ENCODE measurements at places on chromosomes 6 and 20.

DNA sequence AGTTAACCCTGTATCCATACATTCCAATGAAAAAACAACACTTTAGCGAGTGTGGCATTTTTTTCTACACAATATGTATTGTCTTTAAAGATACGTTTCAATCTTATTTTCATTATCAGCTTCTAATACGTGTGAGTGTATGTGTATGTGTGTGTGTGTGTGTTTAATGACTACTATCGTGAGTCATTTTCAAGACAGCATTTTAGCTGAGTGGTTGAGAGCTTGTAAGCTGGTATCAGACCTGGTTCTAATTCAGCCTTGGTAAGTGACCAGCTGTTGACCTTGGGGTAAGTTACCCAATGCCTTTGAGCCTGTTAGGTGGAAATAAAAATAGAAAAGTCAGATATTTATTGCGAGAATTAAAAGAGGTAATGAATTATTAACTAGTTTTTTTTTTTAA lies 320.0 kb upstream of the NT5E start:
- DNase-seq = no peak

GRCh38 chr6:38799529-38800184 lies 84.5 kb downstream of the DNAH8 start:
- no peak for DNase-seq

DNA sequence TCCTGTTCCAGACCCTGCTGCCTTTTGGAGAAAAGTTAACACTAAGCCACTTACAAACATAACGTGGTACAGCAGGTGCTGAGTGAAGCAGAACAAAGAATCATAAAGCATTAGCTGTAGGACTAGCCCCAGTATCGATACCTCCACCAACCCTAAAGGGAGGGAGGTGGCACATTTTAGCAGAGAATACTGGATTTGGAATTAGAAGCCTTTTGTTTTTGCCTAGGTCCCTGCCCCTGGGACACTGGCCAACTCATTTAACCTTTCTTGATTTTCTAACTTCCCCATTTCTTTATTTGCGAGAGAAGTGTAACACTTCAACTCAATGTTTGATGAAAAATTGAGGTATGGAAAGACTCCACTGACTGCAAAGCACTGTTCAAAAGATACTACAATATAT lies 93.5 kb downstream of the B3GAT2 start:
- no peak for DNase-seq

DNA sequence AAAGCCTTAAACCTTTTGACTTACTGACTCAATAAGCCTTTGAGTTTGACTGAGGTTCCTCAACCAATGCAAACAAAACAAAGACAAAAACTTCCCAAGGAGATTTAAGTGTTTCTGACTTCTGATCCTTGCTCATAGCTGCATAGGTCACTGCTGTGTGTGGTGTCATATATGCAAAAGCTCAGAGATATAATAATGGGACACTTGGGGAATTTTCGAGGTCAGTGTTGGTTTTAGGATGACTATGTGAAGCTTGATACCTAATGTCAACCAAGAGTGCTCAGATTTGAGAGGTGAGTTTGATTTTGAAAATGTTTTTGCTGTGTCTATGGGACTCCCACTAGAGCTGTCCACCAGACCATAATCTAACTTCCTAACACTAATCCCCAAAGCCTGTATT lies 26.2 kb downstream of the ZKSCAN8 start:
- no peak for DNase-seq

DNA sequence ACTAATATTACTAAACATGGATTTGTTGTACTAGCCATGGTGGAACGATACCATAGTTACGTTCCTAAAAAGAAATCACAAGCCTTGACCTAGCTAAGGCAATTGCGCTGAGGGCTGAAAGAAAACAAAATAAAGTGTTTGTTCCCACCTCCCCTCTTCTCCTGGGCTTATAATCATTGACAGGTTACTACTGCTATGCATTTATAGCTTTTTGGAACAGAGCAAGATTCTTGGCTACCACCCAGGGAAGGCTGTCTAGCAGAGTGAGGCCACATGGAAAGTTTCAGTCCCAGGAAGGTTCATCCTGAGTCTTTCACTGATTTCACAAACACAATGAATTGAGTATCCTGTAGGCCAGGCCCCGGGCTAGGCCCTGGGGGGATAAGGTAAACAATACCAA lies 84.6 kb downstream of the TMEM170B start:
- DNase-seq = no peak

GRCh38 chr6:63573899-63574553 lies 1.7 kb downstream of the LOC128125822 start:
- peak; percentile 14 for DNase-seq
